ENCODE measurements at places on chromosomes 12 and 14.

GRCh38 chr14:29240066-29240465 is 473.5 kb downstream of the FOXG1 start:
- DNase-seq, result no peak

DNA sequence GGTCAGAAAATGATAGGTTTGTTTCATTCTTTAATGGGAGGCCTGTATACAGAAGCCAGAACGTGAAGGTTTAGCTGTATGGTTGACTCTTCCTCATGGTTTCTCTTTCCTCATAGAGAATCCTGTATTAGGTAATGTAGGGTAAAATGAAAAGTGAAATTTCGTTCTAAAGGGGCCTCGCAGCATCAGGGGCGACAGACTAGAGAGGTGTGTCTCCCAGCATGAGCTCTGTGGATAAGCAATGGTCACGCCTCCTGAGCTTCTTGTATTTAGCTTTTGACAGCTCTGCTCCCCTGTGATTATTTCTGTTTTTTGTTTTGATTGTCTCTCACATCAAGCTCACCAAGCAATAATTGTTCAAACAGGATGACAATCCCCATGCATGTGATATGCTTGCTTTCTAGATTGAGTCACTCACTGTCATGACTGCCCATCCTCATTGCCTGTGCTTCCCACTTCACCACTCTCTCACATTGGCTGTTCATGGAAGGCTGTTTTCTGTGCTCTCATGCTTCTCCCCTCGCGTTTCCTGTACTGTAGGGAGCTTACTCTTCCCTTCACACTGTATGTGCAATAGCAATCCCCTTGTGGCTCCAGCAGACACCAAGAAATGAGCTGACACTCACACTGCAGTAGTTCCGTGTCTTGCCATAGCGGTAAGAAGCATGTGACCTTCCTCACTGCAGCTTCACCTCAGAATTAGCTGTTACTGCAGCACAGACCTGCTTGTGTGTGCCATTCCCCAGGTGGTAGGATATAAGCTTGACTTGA is 44.0 kb downstream of the RAD52 start:
- DNase-seq, result no peak

DNA sequence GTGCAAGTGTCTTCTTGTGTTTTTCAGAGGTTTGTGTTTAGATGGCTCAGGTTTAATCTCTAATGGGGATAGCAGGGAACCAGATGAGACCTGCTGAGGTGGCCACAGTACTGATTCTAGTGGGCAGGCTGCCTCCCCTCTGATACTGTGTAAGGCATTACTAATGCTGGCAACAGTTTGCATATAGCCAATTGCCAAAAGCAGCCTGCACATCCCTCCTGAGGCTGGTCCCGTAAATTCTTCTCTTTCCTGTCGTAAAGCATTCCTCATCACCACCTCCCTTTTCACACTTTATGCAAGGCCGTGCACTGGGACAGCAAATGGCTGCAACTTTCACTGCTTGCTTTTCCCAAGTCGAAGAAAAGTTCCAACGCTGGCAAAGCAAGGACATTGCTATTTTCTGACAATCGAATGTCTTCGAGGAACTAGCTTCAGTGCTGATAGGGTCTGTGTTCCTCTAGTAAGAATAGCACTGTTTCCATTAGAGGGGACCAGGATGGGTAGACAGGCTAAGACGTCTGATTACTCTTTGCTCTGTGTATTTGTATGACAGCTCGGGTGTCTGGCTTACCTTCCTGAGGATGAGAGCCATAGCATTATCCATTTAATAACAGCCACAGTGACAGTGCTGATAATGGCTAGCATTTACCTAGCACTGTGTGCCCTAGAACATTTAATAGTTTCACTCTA is 178.2 kb upstream of the HIF1A start:
- DNase-seq, result no peak

DNA sequence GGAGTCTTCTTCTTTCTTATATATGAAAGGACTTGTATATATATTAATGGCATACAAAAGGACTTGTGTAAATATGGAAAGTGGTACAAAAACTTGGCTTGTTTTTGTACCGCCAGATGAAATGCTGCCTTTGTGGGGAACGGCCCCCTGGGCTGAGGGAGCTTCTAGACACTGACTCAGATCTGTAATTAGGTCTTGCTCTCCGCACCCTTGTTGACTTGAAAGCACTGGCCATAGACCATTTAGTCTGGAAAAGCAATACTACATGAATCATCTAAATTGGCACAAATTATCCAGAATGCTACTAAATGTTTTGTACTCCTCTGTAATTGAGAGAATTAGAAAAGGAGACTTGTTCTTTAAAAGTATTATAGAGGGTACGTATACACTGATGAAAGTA is 399.9 kb upstream of the RGS6 start:
- no peak for DNase-seq

DNA sequence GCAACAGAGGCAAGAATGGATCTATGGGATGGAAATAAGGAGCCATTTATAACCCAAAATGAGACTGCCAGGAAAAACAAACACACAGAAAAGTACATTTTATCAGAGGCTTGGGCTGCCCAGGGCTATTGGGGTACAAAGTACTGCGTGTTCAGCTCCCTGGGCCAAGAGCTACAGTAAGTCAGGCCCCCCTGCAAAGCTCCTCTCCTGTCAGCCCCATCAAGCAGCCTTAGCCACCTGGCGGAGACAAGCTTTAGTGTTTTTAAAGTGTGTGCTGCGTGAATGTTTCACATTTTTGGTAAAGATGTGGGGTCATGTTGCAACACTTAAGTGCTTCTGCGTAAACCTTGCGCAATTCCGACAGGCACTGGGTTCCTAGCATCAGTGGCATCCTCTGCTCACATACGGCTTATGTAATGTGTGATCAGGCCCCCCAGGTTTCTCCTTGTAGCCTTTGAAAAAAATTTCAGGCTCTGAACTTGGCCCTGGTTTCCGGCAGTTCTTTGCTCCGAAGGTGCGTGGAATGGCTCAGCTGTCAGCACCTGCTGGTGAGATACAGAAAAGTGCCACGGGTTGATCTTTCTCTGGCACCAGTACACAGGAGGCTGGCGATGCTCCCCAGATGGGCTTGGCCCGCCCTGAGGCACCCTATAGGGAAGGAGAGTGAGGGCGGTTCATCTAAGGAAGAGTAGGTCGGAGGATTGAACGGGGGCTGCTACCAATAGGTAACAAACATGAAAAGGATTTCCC is 198.7 kb upstream of the EEA1 start:
- DNase-seq, result no peak

GRCh38 chr12:68631227-68631626 is 20.5 kb downstream of the RAP1B start:
- no peak for DNase-seq

DNA sequence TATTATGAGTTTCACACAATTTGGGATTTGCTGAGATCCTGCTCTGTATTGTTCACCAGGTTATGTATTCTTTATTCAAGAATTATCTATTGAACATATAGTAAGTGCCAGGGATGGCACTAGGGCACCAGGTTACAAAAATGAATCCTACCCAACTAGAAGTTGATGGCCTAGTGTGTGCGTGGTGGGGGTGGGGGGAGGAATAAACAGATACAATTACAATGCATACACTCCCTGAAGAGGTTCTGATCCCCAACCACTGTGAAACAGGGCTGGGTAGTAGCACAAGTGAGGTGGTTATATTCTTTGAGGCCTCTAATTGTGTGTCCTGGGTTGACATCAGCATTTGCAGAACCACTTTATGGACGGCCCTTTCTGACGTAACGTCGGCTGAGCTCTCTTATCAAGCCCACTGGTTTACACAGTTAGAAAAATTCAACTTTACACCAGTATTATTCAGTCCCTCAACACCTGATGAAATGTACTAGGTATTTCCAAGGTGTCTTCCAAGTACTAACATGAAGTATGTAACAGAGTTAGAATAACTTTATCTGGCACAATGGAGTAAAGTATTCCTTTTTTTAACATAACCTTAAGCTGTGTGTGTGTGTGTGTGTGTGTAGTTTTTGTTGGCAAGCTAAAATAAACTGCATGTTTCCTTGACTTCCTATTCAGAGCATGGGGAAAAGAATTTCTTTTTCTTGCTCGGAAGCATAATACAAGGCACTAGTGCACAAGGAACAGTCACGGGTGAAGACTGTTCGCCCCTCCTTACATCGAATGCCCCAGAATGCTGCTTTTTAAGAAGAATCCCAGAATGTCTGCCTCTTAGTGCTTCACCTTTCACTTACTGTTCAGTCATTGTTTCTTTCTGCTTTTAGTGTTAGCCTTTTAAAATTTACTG is 8.1 kb upstream of the GLRX5 start:
- no peak for DNase-seq
